ENCODE measurements at places on chromosomes 1 and 21.

DNA sequence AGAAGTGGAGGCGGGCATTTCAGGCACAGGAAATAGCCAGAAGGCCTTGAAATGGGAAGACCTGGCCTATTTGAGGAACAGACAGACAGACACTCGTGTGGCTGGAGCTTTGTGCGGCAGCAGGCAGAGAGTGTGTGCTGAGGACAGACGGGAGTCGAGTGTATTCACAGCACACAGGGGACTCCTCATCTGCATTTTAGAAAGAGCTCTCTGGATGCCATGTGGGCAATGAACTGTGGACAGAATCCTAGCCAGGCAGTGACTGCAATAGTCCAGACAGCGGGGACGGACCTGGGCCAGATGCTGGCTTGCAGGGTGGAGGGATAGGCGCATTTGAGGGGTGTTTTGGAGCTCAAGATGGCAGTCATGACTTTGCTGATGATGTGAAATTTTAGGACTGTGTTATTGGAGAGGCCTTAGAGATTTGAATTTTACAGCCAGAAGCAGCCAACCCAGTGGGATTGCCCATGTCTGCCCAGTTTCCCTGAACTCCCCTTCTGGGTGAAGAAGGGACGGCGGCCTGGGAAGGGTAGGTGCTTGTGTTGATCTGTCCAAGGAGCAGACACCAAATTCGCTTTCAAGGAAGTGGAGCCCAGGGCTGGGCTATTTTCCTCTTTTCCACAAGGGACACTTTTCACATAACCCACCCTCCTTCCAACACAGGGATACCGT, 43.7 kb downstream of the CHAF1B start:
- no peak for DNase-seq

GRCh38 chr1:41419584-41420295, 58.5 kb downstream of the FOXO6 start:
- DNase-seq = no peak

DNA sequence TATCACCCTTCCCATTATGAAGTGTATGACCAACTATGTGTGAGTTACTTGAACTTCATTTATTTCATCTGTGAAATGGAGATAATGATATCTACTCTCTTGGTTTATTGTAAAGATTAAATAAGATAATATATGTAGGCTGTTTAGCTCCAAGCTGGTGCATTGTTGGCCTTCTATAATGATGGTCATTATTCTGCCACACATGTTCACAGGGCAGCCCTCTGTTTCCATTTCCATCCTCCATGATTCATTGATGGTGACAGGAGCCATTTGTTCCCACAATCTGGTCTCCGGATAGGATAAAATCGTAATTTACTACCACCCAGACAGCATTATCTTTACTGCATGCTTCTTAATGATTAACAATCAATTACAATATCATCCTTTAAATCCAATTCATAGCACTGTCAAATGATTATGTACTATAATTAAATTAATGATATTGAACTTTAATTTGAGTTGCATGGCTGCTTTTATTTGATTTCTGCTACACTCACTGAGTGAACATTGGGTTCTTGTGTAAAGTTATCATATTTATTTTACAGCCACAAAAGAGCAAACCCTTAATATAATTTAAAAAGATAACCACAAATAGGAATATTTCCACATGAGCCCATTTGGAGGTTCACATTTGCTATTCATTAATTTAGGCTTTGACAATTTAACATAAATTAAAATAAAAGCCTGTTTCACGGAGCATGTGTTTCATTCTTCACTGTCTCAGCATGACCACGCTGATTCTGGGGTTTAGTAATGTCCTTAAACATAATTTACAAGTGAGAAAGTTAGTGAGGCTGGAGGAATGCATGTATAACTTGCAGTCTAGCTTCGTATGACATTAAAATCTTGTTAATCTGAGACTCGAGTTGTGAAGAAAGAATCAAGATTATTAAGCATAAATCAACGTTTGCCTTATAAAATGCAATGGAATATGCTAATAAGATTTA, 596.4 kb upstream of the ZRANB2 start:
- DNase-seq = no peak

DNA sequence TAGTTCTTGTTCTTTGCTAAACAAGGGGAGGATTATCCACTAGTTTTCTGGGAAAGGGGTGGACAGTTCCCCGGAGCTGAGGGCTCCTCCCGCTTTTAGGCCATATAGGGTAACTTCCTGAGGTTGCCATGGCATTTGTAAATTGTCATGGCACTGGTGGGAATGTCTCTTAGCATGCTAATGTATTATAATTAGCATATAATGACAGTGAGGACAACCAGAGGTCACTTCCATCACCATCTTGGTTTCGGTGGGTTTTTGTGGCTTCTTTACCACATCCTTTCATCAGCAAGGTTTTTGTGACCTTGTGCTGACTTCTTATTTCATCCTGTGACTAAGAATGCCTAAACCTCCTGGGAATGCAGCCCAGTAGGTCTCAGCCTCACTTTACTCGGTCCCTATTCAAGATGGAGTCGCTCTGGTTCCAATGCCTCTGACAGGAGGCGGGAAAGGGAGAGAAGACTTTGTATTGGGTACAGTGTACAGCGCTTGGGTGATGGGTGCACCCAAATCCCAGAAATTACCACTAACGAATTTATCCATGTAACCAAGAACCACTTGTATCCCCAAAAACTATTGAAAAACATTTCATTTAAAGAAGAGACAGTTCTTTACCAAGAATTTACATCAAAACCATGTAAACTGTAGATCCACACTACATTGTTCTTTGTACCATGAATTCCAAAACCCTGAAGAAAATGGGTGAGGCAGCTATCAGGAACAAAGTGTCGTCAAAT, 8.7 kb upstream of the SLC2A5 start:
- DNase-seq = no peak

DNA sequence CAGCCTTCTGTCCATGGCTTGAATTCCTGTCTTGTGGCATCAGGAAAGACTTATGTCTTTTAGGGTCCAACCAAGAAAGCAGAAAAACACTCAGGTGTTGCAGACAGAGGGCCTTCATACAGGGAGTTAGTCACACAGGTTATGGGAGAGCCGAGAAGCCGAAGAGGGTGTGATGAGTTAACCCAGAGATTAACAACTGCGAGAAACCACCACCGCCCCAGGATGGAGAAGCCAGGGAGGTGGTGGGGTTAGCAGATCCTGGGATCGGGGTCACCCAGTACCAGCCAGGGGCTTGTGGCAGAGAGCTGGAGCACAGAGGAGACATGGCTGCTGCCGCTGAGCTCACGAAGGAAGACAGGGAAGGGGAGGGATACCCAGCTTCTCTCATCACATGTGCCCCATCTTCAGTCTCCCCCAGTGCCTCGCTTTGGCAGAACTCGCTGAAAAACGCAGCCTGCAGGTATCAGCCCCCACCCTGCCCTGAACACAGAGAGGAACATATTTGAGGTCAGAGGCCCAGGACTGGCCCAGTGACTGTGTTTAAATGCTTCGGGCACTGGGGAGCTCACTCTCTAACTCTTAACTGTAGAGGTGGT, 58.7 kb downstream of the RUNX3 start:
- no peak for DNase-seq

- DNase-seq = no peak
These were observed 11.8 kb downstream of the OXCT2 start for GRCh38 chr1:39759436-39759726.

DNA sequence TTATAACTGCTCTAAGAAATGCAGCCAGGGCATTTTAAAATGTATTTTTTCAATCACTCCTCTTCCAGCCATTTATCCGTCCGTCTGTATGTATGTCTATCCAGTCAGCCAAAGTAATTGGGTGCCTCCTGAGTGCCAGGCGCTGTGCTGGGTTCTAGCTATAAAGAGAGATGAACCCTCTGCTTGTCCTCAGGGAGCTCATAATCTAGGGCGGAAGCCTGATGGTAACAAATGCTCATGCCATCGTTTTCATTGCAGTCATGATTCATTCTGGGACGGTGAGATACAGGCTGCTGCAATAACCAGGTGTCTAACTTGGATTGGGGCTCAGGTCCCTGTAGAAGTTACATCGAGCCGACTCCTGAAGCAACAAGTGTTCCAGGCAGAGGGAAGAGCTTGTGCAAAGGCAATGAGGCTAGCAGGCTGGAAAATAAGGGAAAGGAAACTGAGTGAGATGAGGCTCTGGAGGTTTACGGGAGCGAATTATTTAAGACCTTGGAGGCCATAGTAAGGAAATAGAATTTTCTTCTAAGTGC, 11.6 kb downstream of the IFI6 start:
- DNase-seq = no peak

DNA sequence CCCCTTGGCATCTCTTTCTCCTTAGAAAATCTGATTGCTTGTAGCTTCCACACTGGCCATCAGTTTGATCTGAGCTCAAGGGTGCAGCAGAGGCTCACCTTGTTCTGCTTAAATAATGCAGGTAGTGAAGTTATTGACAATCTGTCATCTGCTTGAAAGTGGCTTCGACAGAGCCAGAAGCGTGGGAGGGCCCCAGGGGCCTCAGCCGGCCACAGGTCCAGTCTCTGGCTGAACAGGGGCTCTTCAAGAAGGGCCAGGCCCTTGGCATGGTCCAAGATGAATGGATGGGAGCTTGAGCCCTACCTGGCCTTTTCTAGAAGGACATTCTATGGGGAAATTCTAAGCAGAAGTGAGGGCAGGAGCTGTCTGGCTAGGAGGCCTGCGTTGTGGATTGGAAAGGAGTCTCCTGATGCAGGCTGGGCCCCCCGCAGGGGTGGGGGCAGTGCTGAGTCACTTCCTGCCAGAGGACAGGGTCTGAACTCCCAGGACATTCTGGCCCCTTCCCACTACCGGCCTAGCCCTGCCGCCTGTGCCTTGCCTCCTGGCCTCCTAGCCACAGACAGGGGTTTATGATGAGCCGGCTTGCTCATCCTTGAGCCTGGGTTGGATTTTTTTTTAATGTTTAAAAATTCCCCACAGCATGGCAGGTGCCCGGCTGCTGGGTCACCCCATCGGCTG, 162.3 kb upstream of the VAMP3 start:
- DNase-seq = no peak

DNA sequence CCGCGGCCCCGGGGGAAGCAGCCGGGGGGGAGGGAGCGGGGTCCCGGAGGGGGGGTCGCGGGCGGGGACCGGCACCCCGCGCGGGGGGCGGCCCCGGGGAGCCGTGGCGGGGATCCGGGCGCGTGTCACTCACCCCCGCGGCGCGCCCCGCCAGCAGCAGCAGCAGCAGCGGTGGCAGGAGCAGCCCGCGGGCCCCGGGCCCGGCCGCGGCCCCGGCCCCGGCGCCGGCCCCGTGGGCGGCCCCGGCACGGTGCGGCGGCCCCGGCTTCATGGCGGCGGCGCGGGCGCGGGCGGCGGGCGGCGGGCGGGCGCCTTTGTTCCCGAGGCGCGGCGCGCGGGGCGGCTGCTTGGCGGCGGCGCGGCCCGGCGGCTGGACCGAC, 252 bp downstream of the SDC3 start:
- DNase-seq = no peak

DNA sequence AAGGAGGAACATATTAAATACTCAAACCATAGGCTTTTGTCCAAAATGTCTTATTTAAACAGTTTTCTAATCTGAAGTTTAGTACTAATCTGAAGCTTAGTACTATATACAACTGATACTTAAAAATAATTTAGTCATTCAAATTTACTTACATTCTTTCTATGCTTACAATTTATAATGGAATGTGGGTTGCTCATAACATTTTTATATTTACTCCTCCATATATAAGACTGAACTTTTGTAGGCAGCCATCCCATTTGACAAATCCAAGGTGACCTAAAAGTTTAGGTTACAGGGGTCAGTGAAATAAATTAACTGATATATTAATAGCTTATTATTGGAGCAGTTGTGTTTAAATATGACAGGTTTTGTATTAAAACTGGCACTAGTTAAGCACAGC, 570.6 kb downstream of the DPYD start:
- no peak for DNase-seq

DNA sequence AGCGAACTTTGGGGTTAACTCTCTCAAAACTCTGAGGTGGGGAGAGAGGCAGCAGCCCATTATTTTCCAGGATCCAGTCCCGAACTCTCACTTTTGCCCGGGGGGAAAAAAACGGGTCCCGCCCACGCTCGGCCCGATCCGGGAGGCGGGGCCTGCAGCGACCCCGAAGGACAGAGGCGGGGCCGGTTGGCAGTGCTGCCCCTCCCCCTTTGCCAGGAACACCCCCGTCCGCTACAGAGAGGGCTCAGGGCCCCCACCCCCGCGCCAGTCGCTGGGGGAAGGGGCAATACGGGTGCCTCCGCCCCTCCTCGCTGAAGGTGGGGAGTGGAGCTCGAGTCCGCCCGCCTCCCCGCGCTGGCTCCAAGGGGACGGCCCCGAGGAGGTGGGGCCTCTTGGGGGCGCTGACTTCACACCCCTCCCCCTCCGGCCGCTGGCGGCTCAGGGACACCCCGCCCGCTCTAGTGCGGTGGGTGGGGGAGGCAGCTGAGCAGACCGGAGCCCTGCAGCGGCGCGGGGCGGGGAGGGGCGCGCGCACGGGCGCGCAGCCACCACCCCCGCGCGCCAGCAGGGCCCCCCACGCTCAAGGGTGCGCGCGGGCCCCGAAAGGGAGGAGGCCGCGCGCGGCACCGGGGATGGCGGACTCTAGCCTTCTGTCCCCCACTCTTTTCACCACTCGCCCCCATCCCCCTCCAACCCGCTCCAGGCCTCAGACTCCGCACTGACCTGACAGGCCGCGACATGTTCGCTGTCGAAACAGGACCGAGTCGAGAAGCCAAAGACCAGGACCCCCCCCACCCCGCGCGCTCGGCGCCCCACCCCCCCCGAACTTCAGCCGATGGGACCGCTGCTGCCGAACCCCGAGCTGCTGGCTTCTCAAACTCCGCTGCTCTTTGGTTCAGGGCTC, 496 bp downstream of the NUCKS1 start:
- peak; percentile 96 for DNase-seq

DNA sequence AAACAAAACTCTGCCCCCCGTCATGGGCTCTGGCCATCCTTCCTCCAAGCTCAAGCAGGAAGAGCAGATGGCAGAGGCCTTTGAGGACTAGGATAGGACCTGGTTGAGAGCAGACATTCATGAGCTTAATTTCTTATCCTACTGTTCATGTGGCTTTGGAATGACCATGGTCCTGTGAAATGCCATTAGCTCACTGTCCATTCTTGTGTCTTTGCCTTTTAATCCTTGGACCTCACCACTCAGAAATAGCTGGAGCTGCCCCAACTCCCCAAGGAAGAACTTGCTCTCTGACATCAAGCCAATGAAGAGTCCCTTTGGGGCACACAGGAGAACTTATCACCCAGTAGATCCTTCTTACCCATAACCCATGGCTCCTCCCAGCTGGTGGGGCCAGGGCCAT, 11.6 kb upstream of the FAM20B start:
- DNase-seq = no peak

GRCh38 chr1:223048026-223048425, 95.0 kb downstream of the TLR5 start:
- no peak for DNase-seq

GRCh38 chr1:158121604-158122254, 59.0 kb upstream of the CD1D start:
- DNase-seq = no peak

DNA sequence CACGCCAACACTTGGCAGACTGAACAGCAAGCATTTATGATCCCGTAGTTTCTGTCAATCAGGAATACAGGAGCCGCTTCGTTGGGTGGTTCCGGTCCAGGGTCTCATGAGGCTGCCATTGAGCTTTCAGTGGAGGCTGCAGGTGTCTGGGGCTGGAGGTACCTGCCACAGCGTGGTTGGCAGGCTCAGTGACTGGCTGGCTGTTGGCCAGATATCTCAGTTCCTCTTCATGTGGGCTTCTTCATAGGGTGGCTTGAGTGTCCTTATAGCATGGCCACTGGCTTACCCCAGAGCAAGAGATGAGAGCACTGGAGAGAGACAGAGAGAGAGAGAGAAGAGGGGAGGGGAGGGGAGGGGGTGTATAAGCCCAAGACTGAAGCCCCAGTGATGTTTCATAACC, 29.3 kb downstream of the PIK3CD start:
- DNase-seq = no peak

All from NCI-H226 (cell line).